Vagina (tissue), 2 donors: ENCODE measurements at places on chromosomes 4 and X.

DNA sequence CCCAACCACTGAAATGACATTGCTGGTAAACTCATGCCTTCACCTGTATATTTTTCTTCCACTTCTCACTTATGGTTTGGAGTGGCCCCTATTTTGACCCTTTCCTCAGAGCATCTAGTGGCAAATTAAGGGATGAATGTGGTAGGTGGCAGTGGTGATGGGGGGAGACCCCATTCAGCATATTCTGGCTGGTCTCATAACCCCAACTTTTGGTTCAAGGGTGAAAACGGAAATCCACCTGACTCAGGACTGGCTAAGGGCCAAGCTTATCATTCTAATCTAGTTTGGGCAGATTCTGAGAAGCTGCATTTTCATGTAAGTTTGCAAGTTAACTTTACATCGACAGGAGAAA is 47.0 kb upstream of the NSUN7 start:
- DNase-seq: no peak

- DNase-seq: no peak
Observed at GRCh38 chrX:133859860-133860259, 125.5 kb downstream of the GPC3 start.

DNA sequence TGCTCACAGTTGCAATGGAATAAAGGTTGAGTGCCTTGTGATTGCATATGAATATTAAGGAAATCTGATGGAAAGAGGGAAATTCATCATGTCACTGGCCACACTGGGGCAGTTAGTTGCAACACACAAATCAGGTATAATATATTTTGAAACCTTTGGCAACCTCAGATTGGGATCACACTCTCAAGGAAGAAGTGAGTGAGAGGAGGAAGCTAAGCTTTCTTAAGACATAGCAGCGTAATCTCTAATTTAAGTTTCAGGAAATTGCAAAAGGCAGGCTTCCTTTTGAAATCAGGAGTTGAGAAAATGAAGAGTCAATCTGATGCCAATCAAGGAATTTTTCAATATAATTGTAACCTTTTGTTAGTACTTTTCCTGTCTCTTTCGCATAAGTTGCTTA is 12.3 kb upstream of the CLTRN start:
- no peak for DNase-seq

- no peak for DNase-seq
Observed at GRCh38 chr4:187782286-187782824, 213.2 kb upstream of the ZFP42 start.

- no peak for DNase-seq
Observed at GRCh38 chr4:112766422-112766821, 129.5 kb downstream of the LARP7 start.

DNA sequence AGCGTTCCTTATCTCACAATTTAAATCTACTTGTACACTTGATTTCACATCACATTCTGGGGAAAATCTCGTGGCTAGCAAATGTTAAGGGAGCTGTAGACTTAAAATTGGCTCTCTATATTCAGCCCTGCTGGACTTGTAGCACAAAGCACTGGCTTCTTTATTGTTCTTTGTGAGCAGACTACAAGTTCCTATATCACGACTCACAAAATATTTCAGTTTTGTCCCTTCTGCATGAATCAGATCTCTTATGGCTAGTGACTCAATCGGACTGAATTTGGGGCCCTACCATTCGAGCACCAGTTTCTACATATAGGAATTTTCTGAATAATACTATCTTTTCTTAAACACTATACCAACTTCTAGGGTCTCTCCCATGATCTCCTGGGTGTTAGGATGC is 390.1 kb downstream of the ADAM29 start:
- DNase-seq: no peak

DNA sequence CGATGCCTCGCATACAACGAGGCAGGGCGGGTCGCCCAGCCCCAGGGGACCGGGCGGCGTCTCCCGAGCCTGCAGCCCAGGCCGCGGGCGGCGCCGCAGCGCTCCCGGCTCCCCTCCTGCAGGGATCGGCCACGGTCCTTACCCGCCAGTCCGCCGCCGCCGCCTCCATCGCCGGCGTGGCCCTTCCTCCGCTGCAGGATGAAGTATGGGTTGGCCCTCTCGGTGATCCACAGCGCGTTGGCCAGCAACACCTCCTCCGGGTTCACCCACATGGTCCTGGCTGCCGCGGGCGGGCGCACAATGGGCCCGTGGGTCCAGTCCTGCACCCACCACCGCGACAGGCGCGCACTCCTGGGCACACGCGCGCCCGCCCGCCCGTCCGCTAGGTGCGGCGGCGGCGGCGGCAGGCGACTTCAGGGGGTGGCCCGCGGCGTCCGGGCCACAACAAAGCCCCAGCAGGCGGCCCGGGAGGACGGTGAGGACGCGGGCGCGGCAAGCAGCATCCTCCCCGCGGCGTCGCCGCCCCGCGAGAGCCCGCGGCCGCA is 339 bp downstream of the TBC1D9 start:
- DNase-seq: no peak

- DNase-seq: no peak
Observed at GRCh38 chr4:107036584-107037198, 578 bp upstream of the DKK2 start.

DNA sequence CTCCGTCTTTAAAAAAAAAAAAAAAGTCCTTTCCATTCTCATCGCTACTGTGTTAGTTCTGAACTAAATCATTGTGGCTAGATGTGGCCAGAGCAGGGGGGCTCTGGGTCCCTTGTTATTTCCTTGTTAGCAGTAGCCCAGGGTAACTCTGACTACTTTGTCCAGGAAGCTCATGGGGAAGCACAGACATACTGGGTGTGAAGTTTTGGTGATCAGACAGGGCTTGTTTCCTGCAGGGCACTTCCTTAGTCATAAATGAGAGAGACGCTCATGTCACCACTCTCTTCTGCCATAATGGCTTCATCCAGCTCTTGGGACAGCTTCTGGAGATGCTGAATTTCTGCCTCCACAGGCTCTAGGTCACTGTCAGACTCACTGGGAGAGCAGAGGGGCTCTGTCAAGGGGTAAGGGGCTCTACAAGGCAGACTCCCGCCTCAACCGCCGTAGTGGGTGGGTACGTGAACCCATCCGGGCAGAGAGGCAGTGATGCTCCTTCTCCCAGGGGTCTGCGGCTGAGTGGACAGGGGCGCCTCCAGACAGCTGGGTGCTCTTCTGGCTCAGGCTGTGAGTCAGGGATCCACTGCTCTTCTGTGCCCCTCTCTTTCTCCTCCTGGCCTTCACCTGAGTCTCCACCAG is 12.9 kb downstream of the STIM2 start:
- DNase-seq: no peak

DNA sequence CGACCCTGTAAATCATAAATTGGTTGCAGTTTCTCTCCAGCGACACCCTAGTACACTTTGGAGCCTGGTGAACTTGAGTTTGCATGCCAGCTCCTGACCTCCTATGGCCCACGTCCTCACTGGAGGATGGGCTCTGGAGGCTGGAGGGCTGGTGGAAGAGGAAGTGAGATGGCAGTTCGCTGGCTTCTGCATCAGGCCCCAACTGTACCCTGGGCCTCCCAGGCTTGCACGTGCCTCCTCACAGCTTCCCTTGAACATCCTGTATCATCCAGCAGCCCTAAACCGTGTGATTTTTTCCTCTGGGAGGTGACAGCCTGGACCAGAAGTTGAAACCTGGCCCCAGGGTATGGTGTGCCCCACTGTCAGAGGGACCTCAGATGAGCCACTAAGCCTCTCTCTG is 78.5 kb downstream of the HTRA3 start:
- DNase-seq: peak; percentile 72
